ENCODE measurements at places on chromosomes 5 and 9.

GRCh38 chr9:16223074-16223871, 647.2 kb downstream of the BNC2 start:
- no peak for DNase-seq

DNA sequence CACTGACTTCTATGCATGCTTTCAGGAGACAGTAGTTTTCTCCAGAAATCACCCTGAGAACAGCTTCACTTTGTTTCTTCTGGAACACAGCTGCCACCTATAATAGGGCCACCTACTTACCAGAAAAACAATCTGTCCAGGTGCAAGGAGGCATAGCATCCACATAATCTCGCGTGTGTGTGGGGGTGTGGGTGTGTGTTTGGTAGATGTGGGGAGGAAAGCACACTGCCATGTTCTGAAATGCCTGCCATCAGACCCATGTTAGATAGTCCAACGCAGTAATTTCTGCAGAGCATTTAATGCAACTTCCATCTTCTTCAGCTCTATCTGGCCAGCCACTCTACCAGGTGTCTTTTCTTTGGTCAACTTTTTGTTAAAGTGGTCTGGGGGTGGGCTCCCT, 102.9 kb downstream of the ACER2 start:
- no peak for DNase-seq

GRCh38 chr5:135272311-135272805, 126.7 kb downstream of the MACROH2A1 start:
- no peak for DNase-seq

GRCh38 chr5:100823812-100824211, 79.3 kb downstream of the ST8SIA4 start:
- DNase-seq: no peak

DNA sequence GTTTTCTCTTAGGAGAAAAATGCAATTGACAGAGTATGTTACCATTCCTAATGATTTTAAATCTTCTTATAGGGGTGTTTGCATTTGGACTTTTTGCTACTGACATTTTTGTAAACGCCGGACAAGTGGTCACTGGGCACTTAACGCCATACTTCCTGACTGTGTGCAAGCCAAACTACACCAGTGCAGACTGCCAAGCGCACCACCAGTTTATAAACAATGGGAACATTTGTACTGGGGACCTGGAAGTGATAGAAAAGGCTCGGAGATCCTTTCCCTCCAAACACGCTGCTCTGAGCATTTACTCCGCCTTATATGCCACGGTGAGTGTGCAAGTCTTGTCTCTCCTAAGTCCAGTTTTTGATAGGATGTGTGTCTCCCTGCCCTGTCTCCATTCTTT, 75.7 kb downstream of the BAAT start:
- DNase-seq: no peak

- no peak for DNase-seq
Observed at GRCh38 chr5:94802450-94802849, 184.0 kb downstream of the SLF1 start.

DNA sequence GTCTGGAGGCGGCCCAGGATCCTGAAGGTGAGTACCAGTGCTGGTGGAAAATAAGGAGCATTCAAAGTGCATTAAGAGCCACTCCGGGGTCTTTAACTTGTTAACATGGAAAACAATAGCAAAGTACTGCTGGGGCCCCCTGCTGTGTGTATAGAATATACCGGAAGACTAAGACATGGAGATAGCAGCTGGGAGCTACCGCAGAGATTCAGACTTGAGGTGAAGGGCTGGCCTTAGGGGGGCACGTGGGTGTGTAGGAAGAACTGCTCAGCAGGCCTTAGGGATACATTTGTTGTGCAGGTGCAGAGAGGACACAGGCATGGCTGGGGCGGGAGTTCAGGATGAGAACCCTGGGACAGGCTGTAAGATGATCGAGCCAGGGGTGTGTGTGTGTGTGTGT, 1.2 kb upstream of the DMRT1 start:
- no peak for DNase-seq

GRCh38 chr5:2187687-2188086, 305.0 kb upstream of the IRX4 start:
- DNase-seq: no peak

- DNase-seq: no peak
Observed at GRCh38 chr5:160793530-160793899, 58.5 kb downstream of the ATP10B start.

DNA sequence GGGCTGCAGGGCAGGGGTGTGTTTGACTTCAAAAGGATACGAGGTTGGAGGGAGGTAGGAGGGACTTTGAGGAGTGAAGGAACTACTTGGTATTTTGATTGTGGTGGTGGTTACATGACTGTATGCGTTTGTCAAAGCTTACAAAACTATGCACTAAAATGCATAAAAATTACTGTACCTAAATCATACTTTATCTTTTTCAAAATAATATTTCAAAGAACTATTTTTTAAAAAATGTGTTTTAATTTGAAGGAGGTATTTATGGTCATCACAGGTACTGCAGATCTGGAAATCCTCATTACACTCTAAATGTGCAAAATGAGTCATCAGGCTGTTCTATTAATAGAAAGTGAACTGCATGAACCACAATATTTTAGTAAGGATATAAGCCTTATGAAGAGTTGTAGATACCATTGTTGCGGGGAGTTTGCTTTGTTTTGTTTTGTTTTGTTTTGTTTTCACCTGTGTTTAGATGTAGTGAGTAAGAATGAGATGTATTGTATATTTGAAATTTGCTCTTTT, 116.9 kb downstream of the ARRDC3 start:
- DNase-seq: no peak

DNA sequence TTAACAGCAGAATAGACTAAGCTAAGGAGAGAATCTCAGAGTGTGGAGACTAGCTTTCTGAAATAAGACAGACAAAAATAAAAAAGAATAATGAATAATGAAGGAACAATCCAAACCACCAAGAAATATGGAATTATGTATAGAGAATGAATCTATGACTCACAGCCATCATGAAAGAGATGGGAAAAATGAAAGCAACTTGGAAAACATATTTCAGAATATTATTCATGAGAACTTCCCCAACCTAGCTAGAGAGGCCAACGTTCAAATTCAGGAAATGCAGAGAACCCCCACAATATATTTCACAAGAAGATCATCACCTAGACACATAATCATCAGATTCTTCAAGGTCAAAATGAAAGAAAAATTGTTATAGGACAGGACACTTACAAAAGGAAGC, 349.0 kb upstream of the MPDZ start:
- DNase-seq: no peak

GRCh38 chr9:129074106-129074505, 6.8 kb upstream of the DOLPP1 start:
- no peak for DNase-seq

- DNase-seq: no peak
Observed at GRCh38 chr9:70603020-70603411, 188.6 kb upstream of the KLF9 start.

DNA sequence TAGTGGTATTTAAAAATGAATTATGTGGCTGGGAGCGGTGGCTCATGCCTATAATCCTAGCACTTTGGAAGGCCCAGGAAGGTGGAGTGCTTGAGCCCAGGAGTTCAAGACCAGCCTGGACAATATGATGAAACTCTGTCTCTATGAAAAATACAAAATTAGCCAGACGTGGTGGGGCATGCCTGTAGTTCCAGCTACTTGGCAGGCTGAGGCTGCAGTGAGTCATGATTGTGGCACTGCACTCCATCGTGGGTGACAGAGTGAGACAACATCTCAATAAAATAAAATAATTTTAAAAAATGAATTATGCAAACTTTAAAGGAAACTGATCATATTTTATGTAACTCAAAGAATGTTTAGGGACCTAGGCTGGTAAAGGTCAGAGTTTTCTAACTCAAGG, 310.8 kb upstream of the DMRT1 start:
- no peak for DNase-seq

- DNase-seq: no peak
Observed at GRCh38 chr5:100643473-100643872, 108.3 kb downstream of the FAM174A start.

DNA sequence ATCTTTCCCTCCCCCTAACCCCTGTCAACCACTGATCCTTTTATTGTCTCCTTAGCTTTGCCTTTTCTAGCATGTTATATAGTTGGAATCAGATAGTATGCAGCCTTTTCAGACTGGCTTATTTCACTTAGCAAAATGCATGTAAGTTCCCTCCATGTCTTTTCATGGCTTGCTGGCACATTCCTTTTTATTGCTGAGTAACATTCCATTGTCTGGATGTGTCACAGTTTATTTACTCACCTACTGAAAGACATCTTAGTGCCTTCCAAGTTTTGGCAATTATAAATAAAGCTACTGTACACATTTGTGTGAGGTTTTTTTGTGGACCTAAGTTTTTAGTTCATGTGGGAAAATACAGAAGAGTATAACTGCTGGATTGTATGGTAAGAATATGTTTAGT, 230.1 kb downstream of the PBX3 start:
- no peak for DNase-seq
